Stimulated activated CD8-positive, alpha-beta memory T cell treated with anti-CD3 and anti-CD28 coated beads, Interleukin-4, amount 100 ng/mL, for 1 hour (primary cell): ENCODE measurements at places on chromosomes 5 and 9.

- DNase-seq: no peak
Observed at GRCh38 chr5:84869675-84870074, 485.0 kb upstream of the EDIL3 start.

- no peak for DNase-seq
Observed at GRCh38 chr9:113178087-113178486, 27.3 kb downstream of the SLC31A2 start.

DNA sequence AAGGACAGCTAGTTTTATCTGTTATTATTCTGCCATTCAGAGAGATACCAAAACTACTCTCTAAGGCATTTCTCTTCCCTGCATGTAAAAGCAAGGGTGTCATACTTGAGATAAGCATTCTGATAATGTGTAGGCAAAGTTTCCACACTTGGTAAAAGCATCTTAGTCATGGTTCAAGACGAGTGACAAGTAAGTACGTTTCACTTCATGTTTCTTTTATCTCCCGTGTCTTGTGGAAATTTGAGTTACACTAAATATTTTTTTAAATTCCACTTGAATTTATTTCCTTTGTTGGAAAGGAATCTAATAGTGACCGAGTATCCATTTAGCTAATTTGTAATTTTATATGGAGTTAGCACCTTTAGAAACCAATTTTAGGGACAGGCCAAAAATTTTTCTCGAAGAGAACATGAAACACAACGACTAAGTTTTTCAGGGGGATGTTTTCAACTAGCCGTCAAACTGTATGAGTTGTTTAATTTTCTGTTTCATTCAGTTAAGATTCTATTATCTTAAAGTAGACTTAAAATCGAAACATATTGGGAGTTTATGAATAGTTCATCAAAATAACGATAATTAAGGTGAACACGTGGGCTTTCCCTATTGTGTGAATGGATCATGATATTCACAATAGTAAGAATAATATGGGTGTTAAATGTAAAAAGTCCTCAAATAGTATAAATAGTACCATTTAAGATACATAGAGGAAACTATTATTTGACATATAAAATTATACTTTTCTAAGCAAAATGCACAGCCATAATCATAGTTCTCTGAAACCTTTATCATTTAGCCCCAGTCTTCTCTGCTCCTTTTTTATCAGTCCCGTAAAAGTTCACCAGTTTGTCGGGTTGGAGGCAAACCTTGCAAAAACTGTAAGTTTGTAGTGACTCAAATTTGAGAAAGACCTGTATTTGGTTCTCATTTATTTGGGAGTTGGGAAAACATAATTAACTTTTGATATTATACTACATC is 1.6 kb downstream of the RFESD start:
- DNase-seq: no peak

- DNase-seq: no peak
Observed at GRCh38 chr9:16626577-16627130, 243.8 kb downstream of the BNC2 start.

DNA sequence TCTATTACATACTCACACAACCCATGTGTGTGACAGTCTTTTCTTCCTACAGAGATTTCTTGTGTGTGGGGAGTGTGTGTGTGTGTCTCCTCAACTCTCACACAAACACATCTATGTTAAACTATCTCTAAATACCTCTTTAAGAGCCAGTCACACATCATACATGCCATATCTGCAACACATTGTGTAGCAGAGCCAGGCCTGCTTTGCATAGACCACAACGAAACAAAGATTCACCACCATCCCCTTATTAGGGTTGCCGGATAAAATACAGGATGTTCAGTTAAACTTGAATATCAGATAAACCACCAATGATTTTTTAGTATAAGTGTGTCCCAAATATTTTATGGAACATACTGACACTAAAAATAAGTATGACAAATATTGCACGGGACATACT is 2.3 kb downstream of the FAM170A start:
- DNase-seq: no peak

- no peak for DNase-seq
Observed at GRCh38 chr5:56211298-56211865, 21.7 kb downstream of the ANKRD55 start.

DNA sequence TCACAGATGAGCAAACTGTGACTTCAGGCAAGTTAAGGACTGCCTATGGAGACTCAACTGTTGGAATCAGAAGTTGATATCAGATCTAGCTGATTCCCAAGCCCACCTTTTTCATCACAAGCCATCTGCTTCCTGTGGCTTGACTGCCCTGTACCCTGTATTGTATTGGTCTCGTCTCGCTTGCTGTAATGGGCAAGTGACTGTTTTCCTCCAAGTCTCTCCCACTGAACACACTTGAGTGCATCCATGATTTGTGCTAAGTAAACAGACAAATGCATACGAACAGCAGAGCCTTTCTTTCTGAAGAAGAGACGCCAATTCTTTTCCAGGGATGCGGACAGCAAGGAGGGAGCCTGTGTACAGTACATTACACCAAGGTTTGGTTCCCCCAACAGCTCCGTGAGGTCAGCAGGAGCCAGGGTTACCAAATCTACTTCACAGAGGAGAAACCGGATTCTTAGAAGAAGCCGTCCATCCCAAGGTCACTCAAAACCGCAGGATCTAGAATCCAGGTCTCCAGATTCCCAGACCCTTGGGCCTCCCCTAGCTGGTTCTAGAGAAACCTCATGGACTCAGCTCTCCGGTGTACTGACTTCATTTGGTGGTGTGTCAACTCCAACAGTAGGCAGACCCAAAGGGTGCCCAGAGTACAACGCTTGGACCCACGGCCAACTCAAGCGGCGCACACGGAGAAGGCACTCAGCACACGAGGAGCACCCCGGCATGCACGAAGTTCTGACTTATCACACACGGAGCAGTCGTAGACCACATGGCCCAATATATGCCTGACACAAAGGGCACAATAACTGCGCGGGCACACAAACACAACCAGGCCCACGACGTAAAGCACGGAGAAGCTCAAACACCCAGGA is 1.1 kb downstream of the BAG1 start:
- no peak for DNase-seq

DNA sequence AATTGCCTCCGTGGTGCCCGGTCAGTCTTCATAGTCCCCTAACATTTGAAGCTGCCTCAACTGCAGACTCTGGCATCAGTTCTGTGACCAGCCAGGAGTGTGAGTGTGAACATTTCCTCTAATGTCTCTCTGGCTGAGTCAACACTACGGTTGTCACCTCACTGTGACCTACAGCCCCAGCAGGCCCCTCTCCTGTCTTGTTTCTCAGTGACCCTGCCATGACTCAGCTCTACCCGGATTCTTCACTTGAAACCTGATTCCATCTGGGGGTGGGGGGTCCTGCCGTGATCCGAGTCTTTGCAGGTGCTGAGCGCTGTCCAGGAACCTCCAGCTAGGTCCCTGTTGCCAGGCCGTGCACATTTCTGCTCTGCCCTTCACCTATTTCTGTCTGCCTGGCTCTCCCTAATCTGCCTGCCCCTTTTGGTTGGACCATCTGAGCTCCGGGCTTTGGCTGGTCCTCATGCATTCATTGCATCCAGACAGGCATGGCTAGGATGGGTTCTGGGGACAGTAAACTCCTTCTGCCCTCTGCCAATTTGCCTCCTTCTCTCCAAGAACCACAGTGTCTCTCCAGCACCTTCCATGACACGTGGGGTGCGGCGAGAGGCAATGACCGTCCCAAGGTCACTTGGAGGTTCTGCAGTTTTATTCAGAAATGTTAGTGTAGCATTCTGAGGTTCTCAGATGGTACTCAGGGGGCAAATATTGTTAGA is 24.2 kb downstream of the STC2 start:
- no peak for DNase-seq

DNA sequence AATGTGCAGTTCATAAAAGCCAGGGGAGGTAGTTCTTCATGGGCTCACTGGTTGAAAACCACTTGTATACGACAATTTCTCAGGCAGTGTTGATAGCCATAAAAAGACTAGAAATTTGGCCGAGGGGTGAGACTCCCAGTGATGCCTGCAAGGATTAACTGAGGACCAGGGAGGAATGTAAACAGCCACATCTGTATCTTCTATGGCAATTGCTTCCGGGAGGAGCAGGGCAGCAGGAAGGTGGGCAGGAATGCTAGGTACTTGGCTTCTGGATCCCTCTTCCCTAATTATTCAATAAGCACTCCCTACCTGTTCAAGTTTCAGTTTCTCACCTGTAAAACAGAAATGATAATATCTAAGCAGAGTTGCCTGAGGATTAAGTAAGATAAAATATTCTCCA is 45.4 kb downstream of the TMEM232 start:
- no peak for DNase-seq

DNA sequence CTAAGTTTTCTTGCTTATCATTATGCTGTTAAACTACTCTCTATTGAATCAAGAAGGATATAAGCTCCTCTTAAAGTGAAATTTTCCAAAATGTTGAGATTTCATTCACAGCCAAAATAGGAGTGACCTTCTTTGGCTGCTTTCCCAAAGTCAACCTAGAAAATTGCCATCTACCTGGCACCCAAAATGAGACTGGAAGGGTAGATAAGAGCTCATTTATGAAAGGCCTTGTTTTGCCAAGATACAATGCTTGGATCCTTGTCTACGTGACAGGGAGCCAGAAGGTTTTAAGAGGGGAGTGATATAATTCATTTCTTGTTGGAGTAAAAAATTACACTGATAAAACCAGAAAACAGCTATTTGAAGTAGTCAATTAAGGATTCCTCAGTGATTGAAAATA is 287.1 kb downstream of the IZUMO3 start:
- DNase-seq: no peak

- no peak for DNase-seq
Observed at GRCh38 chr5:150398722-150399523, 13.8 kb downstream of the CD74 start.

DNA sequence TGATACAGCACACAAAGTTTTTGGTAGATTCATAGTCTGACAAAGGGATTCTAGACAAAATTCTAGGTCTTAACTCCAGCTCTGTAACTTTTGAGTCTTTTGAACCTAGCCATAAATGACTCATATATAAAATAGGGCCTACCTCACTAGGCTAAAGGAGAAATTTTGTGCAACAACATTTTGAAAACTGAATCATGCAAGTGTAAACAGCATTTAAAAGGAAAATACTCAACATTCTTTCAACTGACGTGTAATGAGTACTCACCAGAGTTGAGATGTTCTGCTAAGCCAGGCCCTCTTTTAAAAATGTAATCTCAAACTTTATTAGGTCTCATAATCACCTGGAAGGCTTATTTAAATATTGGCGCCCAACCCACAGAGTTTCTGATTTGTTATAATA is 113.2 kb downstream of the STK32A start:
- DNase-seq: no peak

DNA sequence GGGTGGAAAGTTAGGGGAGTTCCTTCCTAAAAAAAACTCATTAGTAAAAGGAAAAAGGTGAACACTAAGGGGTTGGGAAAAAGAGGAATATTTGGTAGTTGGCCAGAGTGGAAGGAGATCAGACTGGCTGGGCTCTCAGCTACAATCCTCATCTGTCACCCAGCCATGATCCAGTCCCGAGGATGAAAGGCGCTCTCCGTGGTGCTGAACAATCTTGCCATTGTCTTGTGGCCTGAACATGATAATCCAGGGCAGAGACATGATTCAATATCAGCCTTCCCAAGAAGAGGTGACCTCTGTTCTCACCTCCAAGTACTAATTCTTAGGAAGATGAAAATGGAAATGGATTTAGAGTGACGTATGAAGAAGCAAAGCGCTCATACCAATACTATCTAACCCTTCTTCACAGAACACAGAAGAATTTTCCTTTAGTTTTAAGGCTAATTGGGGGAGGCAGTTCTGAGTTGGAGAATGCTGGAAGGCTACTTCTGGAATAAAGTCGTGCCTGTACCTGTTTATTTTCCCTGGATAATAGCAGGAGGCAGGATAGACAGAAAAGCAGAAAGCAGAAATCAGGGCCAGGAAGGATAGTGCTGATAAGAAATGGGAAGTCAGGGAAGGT is 36.6 kb upstream of the MYORG start:
- DNase-seq: no peak

- DNase-seq: no peak
Observed at GRCh38 chr9:98579700-98580099, 129.0 kb downstream of the GABBR2 start.

GRCh38 chr5:80740999-80741398 is 86.2 kb upstream of the DHFR start:
- no peak for DNase-seq

DNA sequence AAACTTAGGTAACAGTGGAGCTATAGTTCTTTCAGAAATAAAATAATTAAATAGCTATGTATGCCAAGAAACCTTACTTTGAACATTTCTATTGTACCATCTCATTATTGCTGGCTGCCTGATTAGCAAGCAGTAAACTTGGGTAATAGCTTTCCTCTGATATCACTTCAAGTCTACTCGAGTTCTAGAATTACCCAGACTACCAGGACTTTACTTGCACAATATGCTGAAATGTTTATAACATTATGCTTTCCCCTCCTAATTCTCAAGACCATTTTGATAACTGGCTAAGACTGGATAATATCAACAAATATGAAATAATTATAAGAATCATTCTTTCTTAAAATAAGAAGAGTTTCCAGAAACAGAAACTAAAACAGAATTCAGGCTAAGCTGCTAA is 512.6 kb downstream of the RAB3C start:
- no peak for DNase-seq

DNA sequence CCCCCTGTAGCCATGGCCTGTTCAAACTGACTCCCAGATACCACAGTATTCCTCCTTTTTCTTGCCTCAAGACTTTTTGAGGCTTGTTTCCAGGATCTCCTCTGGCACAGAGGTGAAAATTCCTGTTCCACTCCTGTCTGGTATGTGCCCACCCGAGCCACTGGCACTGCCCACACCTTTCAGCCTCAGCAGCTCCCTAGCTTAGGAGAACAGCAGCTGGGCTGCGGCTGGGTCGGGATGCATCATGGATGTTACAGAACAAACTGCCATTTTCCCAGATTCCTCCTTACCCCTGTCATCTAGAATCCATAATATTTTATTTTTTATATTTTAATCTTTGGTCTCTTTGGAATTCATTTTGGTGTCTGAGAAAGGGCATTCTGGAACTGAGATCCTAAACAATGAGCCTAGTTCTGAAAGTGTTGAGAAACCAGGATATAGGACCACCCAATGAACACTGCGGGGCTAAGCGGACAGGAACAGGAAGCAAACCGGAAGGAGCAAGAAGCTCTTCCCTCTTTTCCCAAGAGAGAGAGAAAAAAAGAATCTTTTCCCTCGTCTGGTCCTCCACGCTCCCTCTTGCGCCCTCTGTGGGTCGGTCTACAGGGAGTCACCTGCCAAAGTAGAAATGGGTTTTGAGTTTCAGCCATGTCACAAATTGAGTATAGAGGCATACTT is 12.5 kb downstream of the OR2S2 start:
- DNase-seq: peak; percentile 39

DNA sequence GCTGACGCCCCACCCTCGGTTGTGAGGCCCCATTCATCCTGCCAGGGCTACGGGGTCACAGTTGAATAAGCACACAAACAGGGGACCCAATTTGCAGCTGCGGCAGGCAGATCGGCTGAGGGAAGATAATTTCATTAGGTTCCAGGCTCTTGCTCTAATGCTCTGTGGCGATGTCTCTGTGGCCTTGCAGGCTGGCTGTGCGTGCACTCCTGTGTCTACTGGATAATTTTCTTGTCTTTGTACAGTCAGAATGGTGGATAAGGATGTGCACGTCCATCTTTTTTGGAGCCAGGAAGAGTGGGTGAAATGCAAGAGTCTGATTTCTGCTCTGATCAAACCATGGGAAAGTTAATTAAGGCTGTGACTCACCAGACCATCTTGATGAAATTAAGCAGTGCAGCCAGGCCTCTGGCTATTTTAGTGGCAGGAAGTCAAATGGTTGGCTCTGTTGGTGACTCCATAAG is 39.2 kb downstream of the NSG2 start:
- DNase-seq: no peak
